Fibroblast of skin of right biceps (primary cell): ENCODE measurements at places on chromosomes 4 and X.

- no peak for DNase-seq
These were observed 50.3 kb downstream of the NSUN7 start for GRCh38 chr4:40800064-40800463.

- no peak for DNase-seq
These were observed 100.0 kb downstream of the SLC2A9 start for GRCh38 chr4:9921326-9921725.

GRCh38 chr4:144115519-144115918 is 25.0 kb downstream of the GYPA start:
- no peak for DNase-seq

DNA sequence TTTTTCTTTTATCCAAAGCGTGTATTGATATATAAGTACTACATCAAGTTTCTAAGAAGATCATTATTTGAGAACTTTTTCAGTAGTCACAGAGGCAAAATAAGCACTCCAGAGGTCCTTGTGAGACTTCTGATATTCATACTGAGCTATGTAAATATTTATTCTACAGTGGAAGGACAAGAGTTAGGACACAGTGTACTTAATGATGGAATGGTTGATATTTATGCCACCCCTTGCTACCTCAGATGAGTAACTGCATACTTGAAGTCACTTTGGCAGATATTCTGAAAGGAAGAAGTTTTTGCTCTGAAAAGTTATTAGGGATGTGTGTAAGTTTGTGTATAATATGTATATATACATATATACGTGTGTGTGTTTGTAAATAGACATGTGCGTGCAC is 30.3 kb downstream of the MAGEA1 start:
- no peak for DNase-seq

GRCh38 chr4:77022560-77023179 is 53.1 kb downstream of the CCNI start:
- peak; percentile 92 for DNase-seq

DNA sequence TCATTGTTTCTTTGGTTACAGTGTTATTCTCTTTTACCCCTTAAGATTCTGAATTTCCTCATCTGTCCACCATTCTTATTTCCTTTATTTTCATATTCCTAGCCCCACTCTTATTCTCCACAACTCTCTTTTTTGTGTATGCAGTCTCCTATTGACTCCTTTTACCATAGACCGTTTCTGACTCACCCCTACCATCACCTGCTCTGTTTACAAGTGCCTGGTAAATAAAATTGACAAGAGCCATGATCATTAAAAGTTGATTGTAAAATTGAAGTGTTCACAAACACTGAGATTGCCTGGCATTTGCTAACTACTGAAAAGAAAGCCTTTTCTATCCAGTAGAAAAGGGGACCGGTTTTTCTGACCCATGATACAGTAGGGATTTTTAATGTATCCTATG is 54.4 kb downstream of the MRPL1 start:
- no peak for DNase-seq

- peak; percentile 58 for DNase-seq
These were observed 31.5 kb downstream of the WWC2 start for GRCh38 chr4:183130328-183131155.

DNA sequence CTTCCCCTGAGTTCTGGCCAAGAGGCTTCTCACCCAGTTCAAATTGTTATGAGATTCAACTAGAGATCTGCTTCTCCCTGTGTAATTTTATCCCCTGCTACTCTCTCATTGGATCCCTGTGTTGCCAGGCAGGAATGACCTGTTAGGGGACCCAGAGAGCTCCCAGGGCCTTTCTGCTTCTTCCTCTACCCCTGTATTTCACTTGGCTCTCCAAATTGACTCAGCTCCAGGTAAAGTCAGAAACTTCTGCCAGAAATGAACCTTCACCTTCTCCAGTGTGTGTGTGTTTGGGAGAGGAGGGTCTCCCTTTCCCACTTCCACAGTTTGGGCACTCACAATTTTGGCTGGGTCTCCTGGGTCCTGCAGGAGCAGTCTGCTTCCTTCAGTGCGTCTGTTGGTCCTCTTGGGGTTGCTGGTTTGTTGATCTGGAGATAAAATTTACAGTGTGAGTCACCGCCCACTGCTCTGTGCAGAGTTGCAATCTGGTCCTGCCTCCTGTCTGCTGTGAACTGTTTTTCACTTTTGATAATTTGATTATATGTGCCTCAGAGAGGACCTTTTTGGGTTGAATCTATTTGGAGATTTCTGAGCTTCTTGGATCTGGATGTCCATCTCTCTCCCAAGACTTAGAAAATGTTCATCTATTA is 112.4 kb upstream of the EDA2R start:
- no peak for DNase-seq
